Right lung (tissue), 10 donors: ENCODE measurements at places on chromosomes 3 and 15.

GRCh38 chr15:84981711-84982300 lies at the start of gene PDE8A:
PDE8A (plus strand) TSS chr15:84981856; CDS start chr15:84982163, 307 bp downstream.
- peak; percentile 43 for DNase-seq

- DNase-seq: no peak
Observed at GRCh38 chr3:169965562-169966427, 812 bp upstream of the SEC62 start.

- no peak for DNase-seq
Observed at GRCh38 chr15:87944050-87944449, 312.5 kb downstream of the NTRK3 start.

- no peak for DNase-seq
Observed at GRCh38 chr3:99772671-99773070, 45.0 kb upstream of the CMSS1 start.

DNA sequence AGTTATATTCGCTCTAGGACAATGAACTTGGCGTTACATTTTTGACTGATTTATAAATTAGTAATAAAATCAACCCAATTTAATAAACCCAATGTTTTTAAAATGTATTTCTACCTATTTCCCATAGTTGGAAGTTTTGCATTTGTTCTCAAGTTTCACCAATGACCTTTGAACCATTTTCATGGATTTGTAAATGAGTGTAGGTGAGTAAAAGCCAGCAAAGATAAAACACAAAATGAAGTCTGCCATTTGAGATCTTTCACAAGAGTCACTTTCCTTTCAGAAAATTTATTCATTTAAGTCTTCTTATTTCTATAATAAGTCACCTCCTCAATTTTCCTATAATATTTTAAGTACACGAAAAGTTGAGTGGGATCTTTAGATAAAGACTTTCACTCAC lies 92.1 kb downstream of the MEIS2 start:
- no peak for DNase-seq

- no peak for DNase-seq
Observed at GRCh38 chr15:45149060-45149459, 19.3 kb downstream of the DUOX1 start.

GRCh38 chr15:41671656-41672648 lies 11.7 kb downstream of the MGA start:
- DNase-seq: no peak

GRCh38 chr3:147122350-147122749 lies 284.0 kb downstream of the ZIC4 start:
- DNase-seq: no peak

GRCh38 chr3:14210843-14211594 lies 32.4 kb downstream of the LSM3 start:
- DNase-seq: no peak

DNA sequence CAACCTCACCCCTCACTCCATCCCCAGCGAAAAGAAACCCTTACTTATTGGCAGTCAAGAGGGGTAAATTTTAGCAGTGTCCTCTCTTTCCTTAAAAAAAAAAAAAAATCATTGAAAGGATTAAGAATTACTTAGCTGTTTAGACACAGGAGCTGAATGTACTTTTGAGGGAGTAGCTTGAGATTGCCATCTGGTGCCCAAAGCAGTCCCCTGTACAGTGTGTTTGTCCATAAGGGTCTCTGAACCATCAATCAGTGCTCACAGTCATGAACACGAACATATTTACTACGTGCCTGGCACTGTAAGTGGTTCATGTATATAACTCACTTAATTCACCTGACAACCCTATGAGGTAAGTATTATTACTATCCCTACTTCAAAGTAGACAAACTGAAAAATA lies 463.5 kb downstream of the RAP2B start:
- DNase-seq: no peak

DNA sequence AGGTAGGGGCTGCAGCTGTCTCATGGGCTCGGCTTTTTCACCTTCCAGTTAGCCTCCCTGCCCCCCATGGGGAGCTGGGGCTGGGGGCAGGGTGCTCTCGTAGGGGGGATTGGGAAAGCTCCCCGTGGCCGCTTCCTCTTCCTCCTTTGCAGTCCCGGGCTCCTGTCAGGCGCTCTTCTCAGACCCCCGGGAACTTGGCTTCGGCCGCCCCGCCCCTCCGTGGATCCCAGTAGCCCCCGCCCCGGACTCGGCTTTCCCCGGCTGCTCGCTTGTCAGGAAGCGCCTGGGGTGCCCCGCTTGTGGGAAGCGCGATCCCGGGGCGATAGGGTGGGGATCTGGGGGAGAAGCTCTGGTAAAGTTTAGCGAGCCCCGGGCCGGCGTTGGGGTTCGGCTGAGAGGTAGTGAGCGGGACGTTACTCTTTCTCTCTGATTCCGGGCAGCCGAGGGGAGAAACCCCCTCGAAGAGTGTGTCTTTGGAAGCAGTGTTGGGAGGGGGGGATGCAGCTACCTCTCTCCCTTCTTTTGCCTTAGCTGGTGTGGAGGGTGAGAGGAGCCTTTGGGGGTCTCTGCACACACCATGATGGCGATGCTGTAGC lies 611 bp downstream of the PIAS1 start:
- no peak for DNase-seq

DNA sequence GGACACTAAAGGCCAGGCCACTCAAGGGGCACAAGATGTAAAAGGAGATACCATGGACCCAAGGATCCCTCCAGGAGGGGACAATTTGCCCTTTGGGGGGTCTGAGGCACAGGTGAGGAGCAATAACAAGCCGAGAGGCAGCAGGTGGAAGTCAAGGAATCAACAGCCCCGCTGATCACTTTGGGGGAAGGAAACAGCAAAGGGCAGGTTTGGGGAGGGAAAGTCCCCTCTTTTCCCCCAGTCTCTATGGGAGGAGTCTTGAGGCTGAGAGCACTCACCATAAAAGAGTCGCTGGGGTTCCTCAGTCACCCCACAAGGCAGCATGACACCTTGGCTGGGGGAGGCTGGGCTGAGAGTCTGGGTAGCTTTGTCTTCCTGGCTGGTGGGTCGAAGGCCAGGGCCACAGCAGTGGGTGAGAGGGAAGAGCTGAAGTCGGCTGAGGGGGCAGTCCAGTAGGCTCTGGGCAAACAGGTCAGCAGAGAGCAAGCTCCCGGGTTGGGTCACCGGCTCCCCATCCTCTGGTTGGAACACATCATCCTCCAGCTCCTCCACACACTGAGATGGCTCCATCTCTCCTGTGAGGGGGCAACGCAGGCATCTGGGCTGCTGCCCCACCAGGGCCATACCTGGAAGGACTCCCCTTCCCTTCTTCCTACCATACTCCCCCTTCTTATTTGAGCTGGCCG lies 3.0 kb downstream of the BMF start:
- no peak for DNase-seq

- DNase-seq: no peak
Observed at GRCh38 chr3:127174715-127175140, 18.2 kb upstream of the PRR23E start.

GRCh38 chr3:36991147-36991546 lies 1.8 kb downstream of the EPM2AIP1 start:
- no peak for DNase-seq

DNA sequence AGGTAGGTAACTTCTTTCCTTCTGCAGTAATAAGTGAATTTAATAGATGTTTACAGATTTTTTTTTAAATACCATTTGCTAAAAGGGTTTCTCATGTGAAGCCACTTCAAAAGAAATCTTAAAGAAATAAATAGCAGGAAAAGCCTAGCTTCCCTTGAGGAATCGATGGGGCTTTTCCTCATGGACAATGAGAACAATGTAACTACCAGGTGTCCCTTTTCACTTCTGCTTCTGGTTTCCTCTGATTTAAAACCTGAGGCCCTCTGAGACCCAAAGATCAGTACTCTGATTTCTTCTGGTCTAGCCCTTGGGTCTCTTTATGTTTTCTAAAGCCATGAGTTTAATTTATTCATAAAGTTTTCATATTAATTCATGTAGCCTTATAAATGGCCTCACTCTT lies 13.1 kb upstream of the TMEM42 start:
- DNase-seq: no peak

GRCh38 chr3:124453189-124453588 lies 277.1 kb upstream of the UMPS start:
- no peak for DNase-seq

DNA sequence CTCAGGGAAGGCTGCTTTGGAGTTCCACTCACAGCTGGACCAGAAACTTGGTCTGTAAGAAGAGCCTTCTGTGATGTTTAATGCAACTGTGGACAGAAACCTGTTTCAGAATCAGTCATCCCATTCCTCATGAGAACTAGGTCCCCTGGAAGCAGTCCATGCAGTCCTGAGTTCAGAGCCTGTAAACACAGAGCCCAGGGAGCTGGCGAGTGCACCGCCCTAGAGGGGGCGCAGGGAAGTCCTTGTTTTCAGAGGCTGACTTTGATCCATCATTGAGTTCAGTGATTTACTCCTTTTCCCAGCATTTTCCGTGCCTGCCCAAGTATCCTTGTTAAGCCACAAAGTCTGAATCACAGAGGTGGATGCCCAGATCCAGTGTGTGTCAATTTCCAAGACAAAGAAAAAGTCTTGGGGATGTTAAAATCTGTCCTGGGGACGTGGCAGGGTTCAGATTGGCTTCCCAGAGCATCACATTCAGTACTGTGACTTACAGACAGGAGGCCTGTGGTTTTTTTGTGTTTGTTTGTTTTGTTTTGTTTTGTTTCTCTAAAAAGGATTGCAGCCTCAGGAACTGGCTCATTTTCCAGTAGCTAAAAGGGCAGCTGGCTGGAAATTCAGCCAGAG lies 9.8 kb upstream of the TXNRD3 start:
- no peak for DNase-seq

DNA sequence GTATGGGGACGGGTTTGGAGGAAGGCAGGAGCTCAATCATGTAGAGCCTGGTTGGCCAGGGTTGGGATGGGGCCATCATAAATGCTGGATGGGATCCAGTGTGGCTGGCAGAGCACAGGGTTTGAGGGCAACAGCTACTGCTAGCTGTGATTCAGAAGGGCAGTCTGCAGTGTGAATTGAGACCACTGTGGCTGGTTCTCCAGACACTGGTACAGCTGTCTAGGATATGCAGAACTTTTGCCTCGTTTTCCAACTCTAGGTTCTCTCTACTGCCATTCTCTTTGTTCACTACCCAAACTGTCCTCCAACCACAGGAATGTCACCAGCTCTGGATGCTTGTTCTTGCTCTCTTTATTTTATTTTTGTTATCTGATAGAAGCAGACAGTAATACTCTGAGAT lies 543.6 kb downstream of the AGBL1 start:
- no peak for DNase-seq

- no peak for DNase-seq
Observed at GRCh38 chr3:155702745-155703591, 41.9 kb downstream of the PLCH1 start.
